GM12892 (cell line): ENCODE measurements at places on chromosomes 4 and X.

DNA sequence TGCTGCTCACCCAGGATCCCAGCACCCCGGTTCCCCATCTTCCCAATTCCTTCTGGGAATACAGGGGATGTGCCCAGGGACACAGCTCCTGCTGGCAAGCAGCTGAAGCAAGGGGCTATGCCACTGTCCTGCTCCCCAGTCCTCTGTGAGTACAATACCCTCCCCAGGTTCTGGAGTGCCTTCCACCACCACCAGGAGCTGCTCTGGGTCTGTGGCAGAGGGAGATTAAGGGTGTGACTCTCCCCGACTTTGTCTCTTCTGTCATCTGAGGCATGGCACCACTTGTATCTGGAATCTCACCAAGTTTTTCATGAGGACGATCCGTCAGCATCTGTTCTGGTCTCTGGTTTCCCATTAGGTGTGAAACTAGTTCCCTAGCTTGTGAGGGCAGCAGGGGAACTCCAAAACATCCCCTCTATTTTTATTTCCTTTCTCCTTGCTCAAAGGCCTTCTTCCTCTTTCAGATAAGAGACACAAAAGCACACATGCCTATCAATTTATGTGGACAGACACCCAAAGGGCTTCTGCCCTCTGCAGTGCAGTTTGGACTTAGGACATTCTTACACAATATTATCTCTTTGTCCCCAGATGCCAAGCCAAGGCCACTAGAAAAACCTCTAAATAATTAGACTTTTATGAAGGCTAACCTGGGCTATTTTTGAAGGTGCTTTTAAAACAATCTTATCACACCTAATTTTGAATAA, 26.8 kb downstream of the MGST2 start:
- no peak for DNase-seq

- no peak for DNase-seq
Observed at GRCh38 chrX:72366701-72367454, 61.2 kb upstream of the CITED1 start.

GRCh38 chr4:107917500-107917899, 13.8 kb upstream of the CYP2U1 start:
- no peak for DNase-seq

DNA sequence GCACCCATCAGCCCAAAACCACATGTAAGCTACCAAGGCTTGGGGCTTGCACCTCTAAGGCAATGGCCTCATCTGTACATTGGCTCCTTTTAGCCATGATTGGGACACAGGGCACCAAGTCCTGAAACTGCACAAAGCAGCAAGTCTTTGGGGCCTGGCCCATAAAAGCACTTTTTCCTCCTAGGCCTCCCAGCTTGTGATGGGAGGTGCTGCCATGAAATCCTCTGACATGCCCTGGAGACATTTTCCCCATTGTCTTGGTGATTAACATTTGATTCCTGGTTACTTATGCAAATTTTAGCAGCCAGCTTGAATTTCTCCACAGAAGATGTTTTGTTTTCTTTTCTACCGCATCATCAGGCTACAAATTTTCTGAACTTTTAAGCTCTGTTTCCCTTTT, 58.5 kb upstream of the PABPC4L start:
- DNase-seq, result no peak

DNA sequence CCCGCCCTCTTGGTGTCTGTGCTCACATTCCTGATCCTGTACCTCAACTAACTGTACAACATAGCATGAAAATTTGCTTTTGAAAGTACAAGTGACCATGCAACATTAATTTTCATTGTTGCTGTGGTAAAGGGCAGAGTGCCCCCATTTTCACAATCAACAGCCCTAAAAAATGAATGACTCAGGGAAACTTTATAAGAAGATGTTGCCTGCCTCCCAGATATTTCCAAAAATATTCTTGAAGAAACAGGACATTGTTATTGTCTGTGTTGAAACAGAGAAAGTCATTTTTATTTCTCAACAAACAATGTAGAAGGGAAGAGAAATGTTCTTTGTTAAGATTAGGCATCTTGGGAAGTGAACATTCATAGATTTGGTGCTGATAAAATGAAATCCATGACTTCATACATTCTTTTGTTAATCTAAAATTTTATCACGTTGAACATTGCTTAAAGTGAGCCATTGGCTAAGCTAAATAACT, 113.9 kb upstream of the ANXA3 start:
- DNase-seq, result no peak

GRCh38 chrX:46488712-46489111, 56.5 kb downstream of the ZNF674 start:
- no peak for DNase-seq

DNA sequence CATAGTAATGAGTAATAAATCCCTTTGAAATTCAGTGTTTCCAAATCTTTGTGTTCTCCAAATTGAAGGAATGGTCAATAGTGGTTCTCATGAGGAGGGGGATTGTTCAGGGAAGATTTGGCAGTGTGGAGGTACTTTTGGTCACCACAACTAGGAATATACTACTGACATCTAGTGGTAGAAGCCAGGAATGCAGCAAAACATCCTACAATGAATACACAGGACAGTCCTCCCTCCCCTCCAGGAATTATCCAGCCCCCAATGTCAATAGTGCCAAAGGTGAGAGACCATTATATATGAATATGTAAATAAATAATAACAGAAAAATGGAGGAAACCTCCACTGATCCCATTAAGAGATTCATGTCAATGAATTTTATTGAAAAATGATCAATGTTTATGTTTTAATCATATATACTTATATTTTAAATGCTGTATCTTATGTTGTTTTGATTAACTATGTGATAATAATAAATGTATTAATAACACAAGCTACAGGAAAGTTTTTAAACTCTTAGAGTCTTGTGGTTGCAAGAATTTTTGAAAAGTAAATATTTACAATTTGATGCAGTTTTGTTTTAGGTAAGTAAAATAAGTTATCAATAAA, 14.4 kb upstream of the FAM9A start:
- DNase-seq, result no peak

DNA sequence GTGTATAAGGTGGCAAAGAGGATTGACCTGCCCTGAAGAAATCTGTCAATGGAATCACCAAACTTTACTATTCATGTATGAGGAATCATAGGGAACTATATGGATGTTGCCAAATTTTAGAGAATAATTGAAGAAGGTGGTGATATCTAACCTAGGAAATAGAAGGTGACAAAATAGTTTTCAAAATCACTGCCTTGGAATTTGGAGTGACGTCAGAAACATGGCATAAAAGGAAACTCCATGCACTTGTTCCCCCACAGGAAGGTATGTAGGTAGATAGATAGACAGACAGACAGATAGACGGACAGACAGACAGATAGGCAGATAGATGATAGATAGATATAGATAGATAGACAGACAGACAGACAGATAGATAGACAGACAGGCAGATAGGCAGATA, 793.9 kb upstream of the AMOT start:
- no peak for DNase-seq
